Left ventricle myocardium superior (tissue), 1 donor: ENCODE measurements at places on chromosomes 6 and 20. TPM values are rescaled to one million over a fixed set of nuclear protein-coding genes. Genes with fewer than 3 reads are reported as not detected.

Gene GDAP1L1
- 0.42 TPM for total RNA-seq

Gene BTN1A1
- not detected for total RNA-seq

Gene PRSS35
- total RNA-seq = 0.12 TPM

DNA sequence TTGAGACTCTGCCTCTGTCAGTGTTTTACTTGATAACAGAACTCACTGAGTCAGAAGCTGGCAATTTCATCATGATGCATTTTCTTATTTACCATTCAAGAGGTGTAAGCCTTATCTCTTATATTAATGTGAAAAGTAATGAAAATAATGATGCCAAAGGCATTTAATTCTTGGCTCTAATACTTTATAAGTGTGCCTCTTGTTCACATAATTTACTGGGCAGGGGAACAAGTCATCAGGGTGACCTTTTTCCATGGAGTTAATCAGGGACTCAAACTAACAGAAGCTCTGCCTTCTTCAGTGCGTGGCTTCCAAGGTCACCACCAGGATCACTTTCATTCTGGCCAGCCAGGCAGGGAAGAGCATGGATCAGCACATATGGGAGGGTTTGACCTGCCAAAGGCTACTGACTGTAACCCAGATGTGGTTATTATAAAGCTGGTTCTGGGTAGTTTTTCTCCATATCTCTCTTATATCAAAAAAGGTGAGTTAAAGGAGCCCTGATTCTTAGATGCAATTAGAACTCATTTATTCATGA lies 5.2 kb upstream of the PLCB1 start:
- no peak for DNase-seq

DNA sequence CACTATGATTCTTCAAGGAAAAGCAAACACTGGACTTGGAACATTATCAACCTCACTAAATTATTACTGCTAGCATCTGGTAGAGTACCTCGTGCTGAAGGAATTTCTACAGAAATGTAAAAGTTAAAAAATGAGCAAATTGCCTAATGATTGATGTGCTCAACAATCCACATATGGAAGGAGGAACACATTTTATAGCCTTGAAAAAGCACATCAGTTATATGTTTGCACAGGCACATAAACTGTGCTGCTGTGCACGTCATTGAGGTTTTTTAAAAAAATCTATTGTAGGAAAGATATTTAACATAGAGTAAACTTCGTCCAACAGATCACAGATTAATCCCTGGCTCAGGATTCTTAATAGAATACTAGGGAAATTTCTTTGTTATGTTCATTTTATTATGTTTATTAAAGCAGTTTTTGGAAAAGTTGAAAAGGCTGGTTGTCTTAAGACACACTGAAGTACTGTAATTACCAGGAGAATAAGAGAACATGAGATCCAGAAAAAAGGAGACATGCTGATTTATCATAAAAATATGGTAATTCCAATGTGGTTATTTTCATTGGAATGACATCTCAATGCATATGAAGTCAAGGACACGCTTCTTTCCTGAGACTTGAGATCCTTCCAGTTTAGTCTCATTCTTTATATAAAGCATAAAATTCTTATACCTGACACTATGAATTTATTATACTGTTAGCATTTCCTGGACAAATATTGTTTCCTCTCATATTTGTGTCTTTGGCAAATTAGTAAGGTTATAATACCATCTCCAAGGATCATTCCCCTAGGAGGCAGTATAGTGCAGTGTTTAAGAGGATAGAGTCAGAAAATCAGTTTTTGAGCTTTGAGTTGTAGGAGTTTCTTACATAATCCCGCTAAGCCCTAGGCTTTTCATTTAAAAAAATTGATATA lies 511.1 kb downstream of the TENT5A start:
- DNase-seq = no peak

DNA sequence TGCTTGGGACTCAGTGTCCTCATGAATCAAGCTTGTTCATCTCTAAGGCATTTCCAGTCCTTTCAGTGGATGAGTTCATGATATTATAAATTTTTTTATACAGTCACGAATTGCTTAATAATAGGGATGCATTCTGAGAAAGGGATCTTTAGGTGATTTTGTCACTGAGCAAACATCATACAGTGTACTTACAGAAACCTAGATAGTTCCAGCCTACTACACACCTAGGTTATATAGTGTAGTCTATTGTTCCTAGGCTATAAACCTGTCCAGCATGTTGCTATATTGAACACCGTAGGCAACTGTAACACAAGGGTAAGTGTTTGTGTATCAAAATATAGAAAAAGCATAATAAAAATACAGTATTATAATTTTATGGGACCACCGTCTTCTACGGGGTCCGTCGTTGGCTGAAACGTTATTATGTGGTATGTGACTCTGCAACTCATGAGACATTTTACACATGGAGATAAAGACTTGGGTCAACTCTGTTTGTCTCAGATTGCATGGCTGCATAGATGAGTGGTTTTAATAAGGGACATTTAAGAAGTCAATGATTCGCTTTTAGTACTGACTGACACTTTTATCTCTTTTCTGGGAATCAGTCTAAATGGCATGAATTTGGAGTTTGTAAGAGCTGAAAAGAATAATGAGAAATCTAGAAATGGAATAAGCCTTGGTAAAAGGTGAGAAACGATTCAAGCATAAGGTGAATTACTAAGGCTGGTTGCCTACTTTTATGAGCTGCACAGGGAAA lies 33.2 kb downstream of the CLIC5 start:
- DNase-seq = no peak

GRCh38 chr6:29887330-29887818 lies 55.0 kb upstream of the HLA-A start:
- DNase-seq = peak; percentile 61

DNA sequence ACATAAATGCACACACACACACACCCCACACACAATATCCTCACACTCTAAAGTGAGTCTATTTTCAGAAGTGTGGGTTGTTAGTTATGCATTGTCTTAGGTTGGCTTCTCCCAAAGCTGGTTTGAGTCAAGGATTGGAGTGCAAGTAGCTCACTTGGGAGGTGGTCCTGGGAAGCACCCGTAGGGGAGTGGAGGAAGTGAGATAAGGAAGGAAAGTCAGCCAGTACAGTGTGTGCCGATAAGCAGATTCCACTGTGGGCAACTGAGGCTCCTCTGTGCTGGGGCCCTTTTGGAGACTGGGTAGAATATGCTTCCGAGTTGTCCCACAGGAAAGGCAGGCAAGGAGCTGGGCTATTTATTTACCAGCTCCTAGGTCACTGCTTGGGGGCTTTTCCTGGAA lies 67.2 kb downstream of the PLCB4 start:
- DNase-seq = no peak

- DNase-seq = no peak
Measured at GRCh38 chr6:125154761-125155135, 1.2 kb downstream of the TPD52L1 start.

- no peak for DNase-seq
Measured at GRCh38 chr6:106444777-106445507, 84.4 kb downstream of the CRYBG1 start.

DNA sequence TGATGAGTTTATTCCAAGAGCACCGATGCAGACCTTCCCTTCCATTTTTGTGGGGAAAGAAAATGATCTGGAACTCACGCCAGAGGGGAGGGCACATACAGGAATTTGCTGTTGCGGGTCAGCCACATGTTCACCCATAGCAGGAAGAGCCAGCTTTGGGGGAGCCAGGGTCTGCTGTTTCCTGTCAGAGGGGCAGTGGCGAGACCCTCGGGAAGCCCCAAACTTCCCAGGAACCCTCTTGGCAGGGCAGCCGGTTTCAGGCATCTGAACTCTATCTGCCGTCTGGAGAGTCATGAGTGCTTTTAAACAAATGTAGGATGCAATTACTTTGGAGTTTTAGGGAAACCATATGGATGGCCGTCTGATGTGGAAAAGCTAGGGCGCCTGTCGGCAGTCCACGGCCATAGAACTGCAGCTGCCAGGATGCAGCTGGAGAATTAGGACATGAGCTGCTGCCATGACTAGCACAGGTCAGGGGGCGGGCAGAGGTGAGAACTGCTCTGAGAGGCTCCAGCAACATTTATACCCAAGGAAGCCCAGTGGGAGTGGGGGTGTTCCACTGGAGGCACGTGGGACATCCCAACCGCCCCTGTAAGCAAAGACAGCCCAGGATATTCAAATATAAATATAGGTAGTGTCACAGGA lies 14.8 kb upstream of the SERPINB9 start:
- DNase-seq = no peak

DNA sequence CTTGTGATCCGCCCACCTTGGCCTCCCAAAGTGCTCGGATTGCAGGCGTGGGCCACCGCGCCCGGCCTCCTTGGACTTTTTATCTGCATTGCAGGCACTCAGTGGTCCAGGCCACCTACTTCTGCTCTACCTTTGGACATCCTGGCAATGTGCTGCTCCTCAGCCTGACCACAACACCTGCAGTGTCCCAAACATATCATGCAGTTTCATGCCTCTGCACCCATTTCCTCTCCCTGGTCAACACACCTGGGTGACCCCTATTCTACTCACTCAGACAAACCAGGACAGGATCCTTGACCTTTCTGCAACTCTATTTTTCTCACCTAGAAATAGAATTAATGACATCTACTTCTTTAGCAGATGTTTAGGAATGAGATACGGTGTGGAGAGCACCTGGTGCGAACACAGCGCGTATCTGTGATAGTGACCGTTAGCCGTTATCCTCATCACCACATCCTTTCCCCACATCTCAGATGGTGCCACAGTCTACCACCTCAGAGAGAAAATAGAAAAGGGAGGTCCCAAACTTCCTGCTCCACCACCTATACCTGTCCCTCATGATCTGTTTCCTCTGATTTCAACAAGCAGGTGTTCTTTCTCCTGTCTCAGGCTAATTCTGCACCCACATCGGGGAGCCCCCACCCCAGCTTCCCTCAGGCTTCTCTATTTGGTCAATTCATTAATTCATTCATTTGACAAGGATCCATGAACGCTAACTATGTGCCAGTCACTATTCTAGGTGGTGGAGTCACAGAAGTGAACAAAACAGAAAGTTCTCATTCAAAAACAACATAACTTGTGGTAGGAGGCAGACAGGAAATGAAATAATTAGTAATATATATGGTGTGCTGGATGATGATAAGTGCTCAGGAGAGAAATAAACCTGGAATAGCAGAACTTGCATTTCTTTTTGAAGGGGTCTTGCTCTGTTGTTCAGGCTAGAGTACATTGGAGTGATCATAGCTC lies 4.3 kb upstream of the BTN3A2 start:
- no peak for DNase-seq

DNA sequence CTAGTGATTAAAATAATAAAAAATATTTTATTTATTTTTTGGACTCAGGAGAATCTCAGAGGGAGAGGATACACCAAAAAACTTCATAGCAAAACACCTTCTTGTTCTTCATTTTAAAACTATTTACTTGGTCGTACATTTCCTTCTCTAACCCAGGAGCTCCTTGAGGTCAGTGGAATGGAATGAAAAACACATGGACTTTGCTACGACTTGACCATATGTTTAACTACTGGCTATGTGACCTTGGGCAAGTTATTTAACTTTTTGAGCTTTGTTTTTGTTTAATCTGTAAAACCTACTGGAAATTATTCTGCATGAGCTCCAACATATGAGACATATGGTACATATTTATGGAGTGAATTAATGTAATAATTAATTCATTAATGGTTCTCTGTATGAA lies 1005.5 kb upstream of the CITED2 start:
- DNase-seq = no peak

DNA sequence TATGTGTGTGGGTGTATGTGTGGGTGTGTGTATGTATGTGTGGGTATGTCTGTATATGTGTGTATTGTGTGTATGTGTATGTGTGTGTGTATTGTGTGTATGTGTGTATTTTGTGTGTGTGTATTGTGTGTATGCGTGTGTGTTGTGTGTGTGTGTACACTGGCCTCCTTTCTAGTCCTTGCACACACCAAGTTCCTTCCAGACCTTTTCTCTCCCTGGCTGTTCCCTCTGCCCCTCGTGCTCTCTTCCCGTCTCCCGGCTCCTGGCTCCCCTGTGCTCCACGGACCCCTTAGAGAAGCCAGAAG lies 11.4 kb downstream of the VSTM2L start:
- DNase-seq = no peak

DNA sequence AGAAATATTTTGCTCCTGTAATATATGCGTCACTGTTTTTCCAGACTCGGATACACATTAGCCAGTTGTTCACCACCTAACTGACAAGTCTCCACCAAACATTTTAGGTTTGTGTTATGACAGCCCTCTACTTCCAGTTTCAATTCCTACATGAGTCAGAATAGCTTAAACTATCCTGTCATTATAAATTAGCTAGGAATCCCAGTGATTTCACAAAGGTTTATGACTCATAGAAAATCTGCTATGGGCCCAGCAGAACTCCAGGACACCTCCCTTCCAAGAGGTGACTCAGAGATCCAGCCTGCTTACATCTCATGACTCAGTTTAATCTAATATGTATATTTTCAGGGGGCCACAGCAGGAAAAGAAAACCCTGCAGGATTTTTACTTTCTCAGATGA lies 17.4 kb upstream of the PLCB4 start:
- no peak for DNase-seq

DNA sequence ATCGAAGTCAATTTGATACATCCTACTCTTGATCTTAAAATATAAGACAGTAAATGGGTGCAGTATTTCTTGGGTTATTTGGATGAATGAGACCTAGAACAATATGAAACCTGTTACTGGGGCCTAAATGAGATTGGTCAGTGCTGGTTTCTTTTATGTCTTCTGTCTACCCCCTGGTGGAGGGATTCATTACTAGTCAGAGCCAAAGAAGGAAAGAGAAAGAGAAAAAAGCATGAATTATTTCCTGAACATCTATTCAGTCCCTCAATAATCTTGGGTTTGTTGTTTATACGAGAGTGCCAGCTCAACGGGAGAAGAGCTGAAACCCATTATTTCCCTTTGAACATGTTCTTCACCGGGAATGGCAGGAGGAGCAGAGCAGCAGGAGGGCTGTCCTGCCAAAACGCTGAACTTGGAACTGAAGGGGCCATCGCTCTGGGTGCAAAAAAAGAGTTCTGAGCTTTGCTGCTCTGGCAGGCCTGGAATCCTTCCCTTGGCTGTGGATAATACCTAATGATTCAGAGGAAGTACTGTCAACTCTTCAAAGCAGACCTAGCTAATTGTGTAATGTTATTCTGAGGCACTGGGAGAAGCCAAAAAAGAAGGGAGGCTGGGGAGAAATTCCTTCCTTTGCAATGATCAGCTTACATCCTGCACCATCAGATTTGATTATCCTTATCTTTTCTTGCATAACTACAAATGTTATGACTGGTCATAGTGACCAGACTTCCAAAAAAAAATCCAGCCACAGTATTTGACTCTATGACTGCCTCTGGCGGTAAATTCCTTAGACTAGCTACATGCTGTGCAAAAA lies 72.0 kb downstream of the BLOC1S5 start:
- peak; percentile 39 for DNase-seq
